ENCODE measurements at places on chromosomes 2 and 18. TPM values are rescaled to one million over a fixed set of nuclear protein-coding genes. Genes with fewer than 3 reads are reported as not detected.

DNA sequence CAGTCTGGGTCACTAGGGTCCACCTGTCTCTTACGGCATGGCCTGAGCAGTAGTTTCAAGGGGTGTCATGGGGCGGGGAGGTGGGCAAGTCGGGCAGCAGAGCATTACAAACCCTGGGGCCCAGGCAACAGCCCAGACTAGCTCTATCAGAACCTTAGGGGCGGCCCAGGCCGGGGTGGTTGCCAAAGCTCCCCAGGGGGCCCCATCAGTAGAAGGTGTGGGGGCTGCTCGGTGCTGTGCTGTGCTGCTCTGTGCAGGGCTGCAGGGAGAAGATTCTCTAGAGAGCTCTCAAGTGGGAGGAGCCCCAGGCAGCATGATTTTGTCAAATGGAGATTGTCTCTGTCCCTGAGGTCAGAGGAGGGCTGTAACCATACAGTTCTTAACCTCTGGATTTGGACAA is 36.4 kb upstream of the SLC14A1 start:
- no peak overlapping the region for H3K27ac ChIP-seq
- DNase-seq = no peak
- H3K27me3 ChIP-seq = peaks cover 51% of the 10 kb centered on the region
- H3K4me1 ChIP-seq = no peaks in the 10 kb centered on the region
- no peaks in the 10 kb centered on the region for H3K36me3 ChIP-seq
- no peak overlapping the region for H3K4me3 ChIP-seq

Gene AGPS
- 69.9 TPM for total RNA-seq

Gene RAPGEF4
- 1.8 TPM for total RNA-seq

Gene ZC3H6
- 4.4 TPM for total RNA-seq

Gene SLC25A52
- total RNA-seq = not detected

- peak overlapping the region; percentile 89 for H3K27ac ChIP-seq
- DNase-seq = peak; percentile 26
- H3K36me3 ChIP-seq = peaks cover 20% of the 10 kb centered on the region
- H3K27me3 ChIP-seq = no peaks in the 10 kb centered on the region
- peak overlapping the region; percentile 72 for H3K4me3 ChIP-seq
Observed at GRCh38 chr2:161136696-161137324, 23.4 kb upstream of the TANK start.

DNA sequence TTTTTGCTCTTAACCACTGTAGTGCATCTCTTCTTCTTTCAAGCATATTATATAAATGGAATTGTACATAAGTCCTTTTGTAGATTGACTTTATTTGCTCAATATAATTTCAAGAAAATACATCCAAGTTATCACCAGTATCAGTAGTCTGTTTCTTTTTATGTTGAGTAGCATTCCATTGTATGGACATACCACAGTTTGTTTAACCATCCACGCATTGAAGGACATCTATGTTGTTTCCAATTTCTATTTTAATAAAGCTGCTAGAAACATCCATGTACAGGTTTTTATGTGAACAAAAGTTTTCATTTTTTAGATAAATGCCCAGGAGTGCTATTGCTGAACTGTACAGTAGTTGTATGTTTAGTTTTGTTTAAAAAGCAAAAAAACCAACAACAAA is 387.5 kb upstream of the SOX11 start:
- no peak for DNase-seq
- no peak overlapping the region for H3K4me3 ChIP-seq
- H3K27me3 ChIP-seq = no peaks in the 10 kb centered on the region
- no peaks in the 10 kb centered on the region for H3K36me3 ChIP-seq

- H3K4me3 ChIP-seq = no peak overlapping the region
- DNase-seq = no peak
- H3K36me3 ChIP-seq = no peaks in the 10 kb centered on the region
- H3K27me3 ChIP-seq = peaks cover 58% of the 10 kb centered on the region
- H3K27ac ChIP-seq = no peak overlapping the region
Observed at GRCh38 chr2:16777123-16777870, 111.7 kb upstream of the CYRIA start.

GRCh38 chr2:30736461-30737325 is 70.6 kb downstream of the CAPN13 start:
- H3K4me1 ChIP-seq = no peaks in the 10 kb centered on the region
- H3K4me3 ChIP-seq = no peak overlapping the region
- no peaks in the 10 kb centered on the region for H3K27me3 ChIP-seq
- DNase-seq = no peak
- no peak overlapping the region for H3K27ac ChIP-seq
